Renal cortex interstitium (tissue), 15 donors: ENCODE measurements at places on chromosomes 4 and X. TPM values are rescaled to one million over a fixed set of nuclear protein-coding genes. Genes with fewer than 3 reads are reported as not detected.

Gene KLHL13
- 80.8 TPM for polyA plus RNA-seq

- DNase-seq: no peak
Measured at GRCh38 chr4:10115797-10116568, 616 bp downstream of the WDR1 start.

GRCh38 chrX:78437621-78438020 lies 110.2 kb upstream of the CYSLTR1 start:
- DNase-seq: no peak

- DNase-seq: no peak
Measured at GRCh38 chr4:107978716-107979451, 10.8 kb upstream of the HADH start.
